HEK293T (cell line): ENCODE measurements at places on chromosomes 6 and 20.

DNA sequence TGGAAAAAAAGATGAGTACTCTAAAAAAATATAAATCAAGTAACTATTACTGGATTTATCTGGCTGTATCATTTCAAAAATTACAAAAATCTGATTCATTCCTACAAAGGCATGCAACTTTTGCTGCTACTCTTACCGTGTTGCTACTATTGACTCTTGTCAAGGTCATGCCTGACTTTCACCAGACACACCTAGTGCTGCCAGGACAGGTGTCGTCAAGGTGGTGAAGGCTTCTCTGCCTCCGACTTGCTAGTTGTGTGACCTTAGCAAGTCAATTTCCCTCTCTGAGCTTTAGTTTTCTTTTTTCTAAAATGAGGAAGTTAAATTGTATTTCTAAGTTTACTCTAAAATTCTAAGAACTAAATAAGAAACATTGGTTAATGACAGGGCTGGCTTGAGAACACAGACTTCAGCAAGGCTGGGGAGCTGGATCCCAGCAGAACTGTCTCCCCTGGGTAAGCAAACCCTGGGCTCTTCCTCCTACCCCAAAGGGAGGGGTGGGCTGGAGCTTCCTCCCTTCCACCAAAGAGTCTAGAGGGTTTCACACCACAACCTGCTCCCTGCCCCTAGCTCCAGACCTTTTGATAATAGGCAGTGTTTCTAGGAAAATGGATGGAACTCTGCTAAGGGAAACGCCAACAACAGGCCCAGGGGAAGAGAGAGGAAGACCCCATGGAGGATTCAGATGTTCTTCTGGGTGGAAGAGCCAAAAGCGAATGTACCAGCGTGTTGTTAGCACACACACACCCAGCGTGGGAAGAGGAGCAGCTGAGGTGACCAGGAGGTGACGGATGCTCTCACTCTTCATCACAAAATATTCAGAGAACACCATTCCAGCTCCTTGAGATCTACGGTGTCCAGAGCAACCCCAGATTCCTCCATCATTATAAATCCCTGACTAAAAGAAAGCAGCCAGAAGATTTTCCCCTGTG lies 47.9 kb upstream of the CITED2 start:
- DNase-seq: no peak

DNA sequence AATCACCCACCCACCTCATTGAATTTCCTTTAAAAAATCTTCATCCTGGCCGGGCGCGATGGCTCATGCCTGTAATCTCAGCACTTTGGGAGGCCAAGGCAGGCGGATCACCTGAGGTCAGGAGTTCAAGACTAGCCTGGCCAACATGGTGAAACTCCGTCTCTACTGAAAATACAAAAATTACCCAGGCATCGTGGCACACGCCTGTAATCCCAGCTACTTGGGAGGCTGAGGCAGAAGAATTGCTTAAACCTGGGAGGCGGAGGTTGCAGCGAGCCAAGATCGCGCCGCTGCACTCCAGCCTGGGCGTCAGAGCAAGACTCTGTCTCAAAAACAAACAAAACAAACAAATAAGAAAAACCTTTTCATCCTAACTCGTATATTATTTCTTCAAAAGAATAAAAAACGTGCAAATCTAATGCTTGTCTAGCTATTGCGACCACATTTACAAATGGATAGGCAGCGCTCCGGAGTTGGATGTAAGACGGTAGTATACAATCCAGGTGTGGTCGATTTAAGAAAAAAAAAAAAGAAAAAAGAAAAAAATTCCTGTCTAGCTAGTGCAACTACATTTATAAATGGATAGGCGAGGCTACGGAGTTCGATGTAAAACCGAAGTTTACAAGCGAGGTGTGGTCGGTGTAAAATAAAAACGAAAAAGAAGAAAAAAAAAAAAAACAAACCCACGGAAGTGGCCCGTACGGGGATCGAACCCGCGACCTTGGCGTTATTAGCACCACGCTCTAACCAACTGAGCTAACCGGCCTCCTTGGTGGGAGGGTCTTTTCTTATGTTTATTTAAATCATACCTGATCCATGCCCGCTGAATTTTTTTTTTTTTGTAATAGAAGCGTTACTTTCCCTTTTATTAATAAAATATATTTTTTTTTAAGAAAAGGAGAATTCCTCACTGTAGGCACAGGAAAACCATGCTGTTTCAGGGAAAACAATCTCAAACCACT lies 70.7 kb upstream of the PRSS16 start:
- peak; percentile 33 for DNase-seq

GRCh38 chr6:108654465-108655106 lies 93.9 kb downstream of the FOXO3 start:
- no peak for DNase-seq

- DNase-seq: no peak
Observed at GRCh38 chr20:44938637-44939036, 21.6 kb downstream of the TOMM34 start.

- DNase-seq: no peak
Observed at GRCh38 chr20:5164645-5165625, 38.1 kb downstream of the CDS2 start.

- DNase-seq: no peak
Observed at GRCh38 chr6:125699591-125699990, 49.8 kb upstream of the HEY2 start.

GRCh38 chr6:168916576-168917211 lies 337.0 kb downstream of the THBS2 start:
- no peak for DNase-seq

DNA sequence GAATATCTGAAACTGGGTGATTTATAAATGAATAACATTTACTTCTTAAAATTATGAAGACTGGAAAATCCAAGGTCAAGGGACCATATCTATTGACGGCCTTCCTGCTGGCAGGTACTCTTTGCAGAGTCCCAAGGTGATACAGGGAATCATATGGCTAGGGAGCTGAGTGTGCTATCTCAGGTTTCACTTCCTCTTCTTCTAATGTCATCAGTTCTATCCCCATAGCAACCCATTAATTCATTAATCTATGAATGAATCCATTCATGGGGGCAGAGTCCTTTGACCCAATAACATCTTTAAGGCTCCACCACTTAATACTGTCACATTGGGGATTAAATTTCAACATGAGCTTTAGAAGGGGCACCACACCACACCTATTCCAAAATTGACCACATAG lies 772.0 kb downstream of the HACE1 start:
- DNase-seq: no peak

DNA sequence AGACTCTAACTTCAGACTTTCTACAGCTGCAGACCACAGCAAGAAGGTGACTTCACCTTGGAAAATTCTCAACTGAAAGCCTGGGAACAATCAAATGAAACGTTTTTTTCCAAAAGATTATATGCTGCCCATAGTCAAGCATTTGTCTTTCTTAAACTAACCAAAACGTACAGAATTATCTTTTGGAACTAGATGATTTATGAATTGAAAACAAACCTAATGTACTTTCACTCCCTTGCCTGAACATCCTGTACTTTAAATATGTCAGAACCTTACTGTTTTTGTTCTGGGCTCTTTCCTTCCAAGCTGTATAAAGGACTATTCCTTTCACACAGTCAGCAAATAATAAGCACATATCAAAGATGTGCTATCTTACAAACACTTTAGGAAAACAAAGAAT lies 62.4 kb upstream of the TNFAIP3 start:
- DNase-seq: no peak

DNA sequence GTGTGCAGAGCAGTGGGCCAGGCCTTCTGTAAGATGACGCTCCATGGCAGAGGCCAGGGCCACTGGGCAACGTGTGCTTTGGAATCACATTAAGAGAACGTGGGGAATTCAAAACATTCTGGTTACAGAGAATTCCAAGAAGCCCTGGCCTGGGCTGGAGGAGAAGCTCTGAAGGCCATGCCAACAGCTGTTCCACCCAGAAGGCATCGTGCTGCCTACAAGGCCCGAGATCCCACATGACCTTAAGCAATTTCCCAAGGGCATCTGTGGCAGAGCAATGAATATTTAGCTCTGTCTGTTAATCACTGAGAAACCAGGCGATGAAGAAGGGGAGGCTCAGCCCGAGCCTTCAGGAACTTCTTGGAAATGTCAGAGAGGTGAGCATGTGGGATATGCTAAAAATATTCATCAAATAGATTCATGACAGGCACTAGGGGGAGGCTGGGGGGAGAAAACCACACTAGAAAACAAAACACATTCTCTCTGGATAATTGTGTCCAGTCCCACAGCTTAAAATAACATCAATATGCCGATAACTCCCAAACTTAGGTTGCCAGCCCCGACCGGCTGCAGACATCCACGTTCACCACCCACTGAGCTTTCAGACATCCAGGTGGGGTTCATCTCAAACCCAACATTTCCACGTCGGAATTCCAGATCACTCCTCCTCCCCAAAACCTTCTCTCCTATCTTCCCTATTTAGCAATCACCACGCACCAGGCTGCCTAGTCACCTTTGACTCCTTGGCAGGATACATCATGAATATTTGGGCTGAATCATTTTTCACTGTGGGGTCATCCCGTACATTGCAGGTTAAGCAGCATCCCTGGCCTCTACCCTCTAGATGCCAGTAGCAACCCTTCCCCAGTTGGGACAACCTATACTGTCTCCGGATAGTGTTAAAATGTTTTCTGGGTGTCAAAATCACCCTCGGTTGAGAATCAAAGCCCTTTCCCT lies 6.6 kb downstream of the SULF2 start:
- no peak for DNase-seq

DNA sequence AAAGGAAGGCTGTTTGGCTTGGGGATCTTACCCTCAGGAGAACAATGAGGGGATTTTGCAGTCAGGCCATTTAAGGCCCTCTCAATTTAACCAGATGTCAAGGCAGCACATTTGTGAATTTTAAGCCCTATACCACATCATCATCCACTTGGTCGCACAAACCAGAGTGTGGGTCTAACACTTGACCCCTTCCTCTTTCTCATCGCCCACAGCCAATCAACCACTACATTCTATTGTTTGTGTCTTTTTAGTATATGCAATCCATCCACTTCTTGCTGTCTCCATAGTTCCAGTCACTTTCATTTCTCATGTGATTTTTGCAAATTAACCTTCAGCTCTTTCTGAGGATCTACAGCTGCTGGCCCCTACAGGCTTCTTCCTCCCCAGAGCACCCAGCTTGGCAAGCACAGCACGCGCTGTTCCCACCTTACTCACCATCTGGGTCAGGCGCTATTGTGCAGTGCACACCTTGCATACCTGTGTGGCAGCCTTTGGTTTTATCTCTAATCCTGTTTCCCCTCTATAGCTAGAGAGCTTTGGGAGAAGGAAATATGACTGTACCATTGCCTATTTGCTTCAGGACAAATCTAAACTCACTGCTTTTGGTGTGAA lies 32.3 kb upstream of the CD83 start:
- DNase-seq: no peak

- DNase-seq: no peak
Observed at GRCh38 chr6:159505140-159505922, 187.7 kb downstream of the SOD2 start.

DNA sequence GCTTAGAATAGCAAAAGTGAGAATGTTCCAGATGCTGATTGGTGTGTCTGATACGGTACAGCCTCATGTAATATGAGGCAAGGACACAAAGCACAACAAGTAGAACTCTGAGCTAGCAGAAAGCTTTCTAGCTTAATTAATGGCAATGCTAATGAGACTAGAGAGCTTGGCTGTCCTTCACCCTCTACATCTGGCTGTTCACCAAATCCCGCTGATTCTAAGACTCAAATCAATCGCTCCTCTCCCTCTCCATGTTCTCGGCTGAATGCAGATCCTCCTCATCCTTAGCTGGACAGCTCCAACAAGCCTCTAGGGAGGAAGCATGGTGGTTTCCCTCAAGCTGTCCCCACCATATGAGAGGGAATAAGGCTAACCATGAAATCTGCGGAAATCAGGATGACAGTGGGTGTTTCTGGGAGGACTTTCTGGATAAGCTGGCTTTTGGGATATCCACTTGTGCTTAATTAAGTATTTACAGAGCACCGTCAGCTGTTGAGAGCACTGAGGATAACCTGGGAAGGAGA lies 128.9 kb downstream of the FOXC1 start:
- no peak for DNase-seq

- DNase-seq: no peak
Observed at GRCh38 chr6:111411978-111412566, 70.9 kb downstream of the REV3L start.

DNA sequence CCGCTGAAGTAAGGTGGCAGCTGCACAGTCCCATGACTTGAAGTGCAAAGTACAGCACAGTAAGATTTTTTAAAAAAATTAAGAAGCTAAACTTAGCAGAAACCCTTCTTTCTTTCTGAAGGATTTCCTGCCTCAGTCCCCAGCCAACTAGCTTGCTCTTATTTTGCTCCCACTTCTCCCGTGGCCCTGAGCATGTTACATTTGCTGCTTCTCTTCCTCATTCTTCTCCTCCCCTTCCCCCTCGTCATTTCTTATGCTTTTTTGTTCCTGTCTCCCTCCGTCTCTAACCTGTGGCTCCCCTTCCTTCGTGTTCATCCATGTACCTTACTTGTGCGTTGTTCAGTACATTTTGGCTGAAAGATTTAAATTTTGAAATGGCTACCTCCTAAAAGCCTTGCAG lies 123.0 kb downstream of the SASH1 start:
- DNase-seq: no peak

GRCh38 chr6:72650081-72650745 lies 28.3 kb downstream of the KCNQ5 start:
- no peak for DNase-seq

DNA sequence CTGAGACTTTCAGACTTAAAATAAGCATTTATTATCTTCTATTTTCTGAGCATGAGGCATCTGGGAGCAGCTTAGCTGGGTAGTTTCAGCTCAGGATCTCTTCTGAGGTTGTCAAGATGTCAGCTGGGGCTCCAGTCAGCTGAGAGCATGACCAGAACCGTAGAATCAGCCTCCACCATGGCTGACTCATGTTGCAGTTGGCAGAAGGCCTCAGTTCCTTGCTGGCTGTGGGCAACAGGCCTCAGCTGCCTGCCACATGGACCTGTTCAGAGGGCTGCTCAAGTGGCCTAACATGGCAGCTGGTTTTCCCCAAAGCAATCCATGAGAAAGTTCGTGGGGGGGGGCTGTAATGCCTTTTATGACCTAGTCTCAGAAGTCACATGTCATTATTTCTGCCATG lies 142.3 kb downstream of the LY86 start:
- no peak for DNase-seq

DNA sequence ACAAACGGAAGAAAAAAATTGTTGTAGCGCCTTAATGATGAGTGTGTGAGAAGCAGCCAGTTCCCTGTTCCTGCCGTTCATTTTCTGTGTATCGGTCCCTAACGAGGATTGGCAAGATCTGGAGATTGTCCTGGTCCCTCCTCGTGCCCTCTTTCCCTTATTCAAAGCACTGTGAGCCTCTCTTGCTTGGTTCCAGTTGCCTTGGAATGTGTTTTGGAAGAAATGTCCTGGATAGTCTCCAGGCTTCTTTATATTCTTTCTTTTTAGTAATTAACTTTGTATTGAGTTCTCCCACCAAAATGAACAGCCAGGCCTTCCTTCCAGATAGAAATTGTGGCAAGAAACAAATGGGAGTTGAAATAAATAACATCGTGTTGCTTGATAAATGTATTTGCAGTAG lies 348.3 kb downstream of the CDH26 start:
- DNase-seq: no peak
